SK-N-MC (cell line): ENCODE measurements at places on chromosomes 7 and 10.

DNA sequence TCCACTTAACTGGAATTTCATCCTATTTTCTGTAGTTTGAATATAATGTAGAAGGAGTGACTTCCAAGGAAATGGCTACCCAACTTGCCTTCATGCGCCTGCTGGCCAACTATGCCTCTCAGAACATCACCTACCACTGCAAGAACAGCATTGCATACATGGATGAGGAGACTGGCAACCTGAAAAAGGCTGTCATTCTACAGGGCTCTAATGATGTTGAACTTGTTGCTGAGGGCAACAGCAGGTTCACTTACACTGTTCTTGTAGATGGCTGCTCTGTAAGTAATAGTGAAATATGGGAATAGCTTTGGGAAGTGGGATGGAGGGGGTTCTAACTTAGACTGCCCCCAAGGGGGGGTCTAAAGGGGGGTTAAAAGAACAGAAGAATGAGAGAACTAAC, 34.5 kb downstream of the COL1A2 start:
- no peak for DNase-seq

- DNase-seq, result no peak
Measured at GRCh38 chr10:84290235-84290634, 38.2 kb upstream of the CCSER2 start.

- DNase-seq, result peak; percentile 92
Measured at GRCh38 chr10:21402606-21403083, 122.8 kb downstream of the SKIDA1 start.

GRCh38 chr7:2601065-2601464, 30.7 kb upstream of the TTYH3 start:
- no peak for DNase-seq

DNA sequence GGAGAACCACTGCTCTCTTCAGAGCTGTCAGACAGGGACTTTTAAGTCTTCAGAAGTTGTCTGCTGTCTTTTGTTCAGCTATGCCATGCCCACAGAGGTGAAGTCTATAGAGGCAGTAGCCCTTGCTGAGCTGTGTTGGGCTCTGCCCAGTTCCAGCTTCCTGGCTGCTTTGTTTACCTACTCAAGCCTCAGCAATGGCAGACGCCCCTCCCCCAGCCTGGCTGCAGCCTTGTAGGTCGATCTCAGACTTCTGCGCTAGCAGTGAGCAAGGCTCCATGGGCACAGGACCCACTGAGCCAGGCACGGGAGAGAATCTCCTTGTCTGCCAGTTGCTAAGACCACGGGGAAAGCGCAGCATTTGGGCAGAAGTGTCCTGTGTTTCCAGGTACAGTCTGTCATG, 12.1 kb upstream of the CPA2 start:
- no peak for DNase-seq

- no peak for DNase-seq
Measured at GRCh38 chr7:87920578-87920977, 13.5 kb upstream of the ADAM22 start.

DNA sequence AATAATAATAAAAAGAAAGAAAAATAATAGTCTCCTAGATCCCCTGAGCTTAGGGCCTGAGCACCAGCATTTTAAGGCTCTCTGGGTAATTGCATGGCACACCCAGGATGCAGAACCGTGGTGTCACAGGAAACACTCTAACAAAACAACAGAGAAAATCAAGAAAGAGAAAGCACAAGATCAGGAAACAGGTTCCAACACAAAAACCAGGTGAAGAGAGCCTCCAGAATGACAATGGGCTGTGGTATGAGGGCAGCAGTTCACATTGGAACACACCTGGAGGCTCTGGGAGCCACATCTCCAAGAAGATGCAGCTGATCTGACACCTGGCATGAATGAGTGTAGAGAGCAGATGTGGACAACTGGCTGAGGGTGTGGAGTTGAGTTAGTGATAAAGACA, 7.1 kb downstream of the MMRN2 start:
- DNase-seq, result no peak

- no peak for DNase-seq
Measured at GRCh38 chr10:133131053-133131452, 29.0 kb upstream of the KNDC1 start.

GRCh38 chr7:50196719-50197118, 103.7 kb upstream of the ZPBP start:
- no peak for DNase-seq

GRCh38 chr7:6306471-6306870, 34.0 kb upstream of the CYTH3 start:
- DNase-seq, result no peak

GRCh38 chr10:22453948-22454591, 108.8 kb downstream of the SPAG6 start:
- DNase-seq, result no peak

DNA sequence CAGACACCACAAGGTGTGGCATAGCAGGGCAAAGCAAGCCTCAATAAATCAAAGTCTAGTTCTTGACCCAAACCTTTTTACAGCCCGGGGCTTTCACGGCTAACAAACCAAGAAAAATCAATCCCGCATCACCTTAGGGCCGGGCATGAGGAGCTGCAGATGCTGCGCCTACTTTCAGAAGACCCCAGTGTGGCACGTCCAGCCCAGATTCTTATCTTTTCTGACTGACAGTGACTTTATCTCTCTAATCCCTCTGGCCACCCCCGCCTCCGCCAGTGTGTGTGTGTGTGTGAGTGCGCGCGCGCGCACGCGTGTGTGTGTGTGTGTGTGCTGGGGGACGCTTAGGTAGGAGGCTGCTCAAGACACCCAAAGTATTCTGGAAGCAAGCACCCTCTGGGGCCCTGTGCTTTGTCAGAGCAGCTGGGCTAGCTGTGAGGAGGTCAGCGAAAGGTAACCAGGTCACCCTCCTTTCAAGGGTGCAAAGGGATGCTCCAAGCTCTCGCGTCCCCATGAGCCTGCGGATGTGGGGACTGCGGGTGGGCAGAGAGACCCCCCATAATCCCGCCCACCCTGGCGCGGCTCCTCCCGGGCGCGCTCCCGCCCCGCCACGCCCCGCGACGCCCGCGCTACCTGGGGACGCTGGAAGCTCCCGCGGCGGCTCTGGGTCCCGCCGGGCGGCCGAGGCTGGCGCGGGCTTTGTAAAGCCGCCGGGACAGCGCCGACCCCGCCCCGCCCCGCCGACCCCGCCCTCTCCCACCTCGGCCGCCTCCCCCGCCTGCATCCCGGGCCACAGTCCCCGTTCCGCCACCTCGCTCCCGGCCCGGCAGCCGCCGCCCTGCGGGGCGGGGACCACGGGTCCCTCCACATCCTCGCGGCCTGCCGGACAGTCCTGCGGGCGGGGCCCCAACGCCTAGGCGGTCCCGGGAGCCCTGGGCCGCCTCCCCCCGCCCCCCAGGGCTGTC, 57.1 kb upstream of the RHOBTB1 start:
- no peak for DNase-seq

DNA sequence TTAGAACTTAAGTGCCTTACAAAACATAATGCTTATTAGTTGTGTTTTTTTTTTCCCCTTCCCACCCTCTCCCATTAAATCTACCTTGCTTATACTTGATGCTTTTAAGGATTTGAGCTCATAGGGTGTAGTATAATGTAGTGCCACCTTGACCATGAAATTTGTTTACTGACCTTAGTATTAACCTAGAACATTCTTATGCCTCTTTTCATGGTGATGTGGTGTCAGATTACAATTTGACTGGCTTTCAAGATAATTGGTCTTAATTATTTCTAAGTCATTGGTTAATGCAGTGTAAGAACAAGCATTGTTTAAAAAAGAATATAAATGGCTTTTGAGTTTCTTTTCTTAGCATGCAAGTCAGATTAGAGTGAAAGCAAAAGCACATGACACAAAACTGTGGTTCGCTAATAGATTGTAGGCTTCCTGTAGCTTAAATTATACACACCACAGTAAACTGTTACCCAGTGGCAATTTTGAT, 61.8 kb downstream of the ADD3 start:
- no peak for DNase-seq

DNA sequence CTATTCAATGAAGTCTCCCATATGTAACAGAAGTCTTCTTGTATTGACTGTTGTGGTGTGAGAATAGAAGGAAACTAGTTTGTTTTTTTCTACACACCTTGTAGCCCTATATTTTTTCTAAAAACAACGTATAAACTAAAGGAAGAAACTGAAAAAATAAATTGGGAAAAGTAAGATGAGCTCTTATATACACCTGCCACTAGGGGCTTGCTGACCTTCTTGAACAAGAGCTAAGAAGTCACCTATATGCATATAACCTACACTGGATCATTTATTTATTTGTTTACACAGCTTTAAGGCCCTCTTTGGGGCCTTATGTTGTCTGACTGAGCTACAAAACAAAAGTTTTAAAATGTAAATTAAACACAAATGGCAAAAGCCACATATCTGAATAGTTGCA, 383.0 kb downstream of the HPSE2 start:
- no peak for DNase-seq

- no peak for DNase-seq
Measured at GRCh38 chr7:70044981-70045380, 446.7 kb downstream of the AUTS2 start.

- no peak for DNase-seq
Measured at GRCh38 chr10:44310762-44311562, 73.9 kb downstream of the CXCL12 start.

DNA sequence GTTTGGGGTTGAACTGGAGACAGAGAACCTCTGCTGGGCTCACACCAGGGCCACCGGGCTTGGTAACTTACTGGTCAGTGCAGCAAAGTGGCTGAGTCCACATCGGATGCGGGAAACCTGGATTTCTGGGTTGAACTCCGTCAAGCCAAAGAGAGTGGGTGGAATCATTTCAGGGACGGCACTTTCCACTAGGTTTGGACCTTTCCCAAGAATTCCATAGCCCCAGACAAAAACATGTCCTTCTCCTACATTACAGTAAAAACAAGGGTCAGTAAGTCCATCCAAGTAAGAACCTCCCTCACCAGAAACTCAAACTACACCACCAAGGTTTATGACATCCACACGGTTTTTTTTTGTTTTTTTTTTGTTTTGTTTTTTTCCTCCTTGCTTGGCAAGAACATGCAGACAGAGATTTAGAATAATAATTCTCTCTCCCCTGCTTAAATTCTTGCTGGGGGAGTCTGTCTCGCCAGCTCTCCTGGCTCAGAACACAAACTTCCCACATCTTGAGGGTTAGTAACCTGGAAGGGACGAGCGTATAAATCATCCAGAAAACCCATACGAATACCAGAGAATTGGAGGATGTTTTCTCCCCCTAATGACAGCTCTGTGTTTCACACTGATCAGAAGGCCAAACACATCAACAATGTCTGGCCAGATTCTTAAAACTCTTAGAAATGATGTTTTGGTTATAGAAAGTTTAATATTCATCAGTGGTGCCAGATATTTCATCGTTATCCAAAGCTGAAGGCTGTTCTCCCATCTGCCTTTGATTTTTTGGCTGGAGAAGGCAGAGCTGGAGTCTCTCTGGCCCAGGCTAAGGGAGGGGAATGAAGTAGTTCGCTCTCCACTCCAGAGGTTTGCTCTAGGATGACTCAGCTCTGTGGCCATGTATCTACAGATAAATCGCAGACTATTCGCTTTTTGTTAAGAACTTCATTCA, 17.5 kb downstream of the RCC1L start:
- no peak for DNase-seq

DNA sequence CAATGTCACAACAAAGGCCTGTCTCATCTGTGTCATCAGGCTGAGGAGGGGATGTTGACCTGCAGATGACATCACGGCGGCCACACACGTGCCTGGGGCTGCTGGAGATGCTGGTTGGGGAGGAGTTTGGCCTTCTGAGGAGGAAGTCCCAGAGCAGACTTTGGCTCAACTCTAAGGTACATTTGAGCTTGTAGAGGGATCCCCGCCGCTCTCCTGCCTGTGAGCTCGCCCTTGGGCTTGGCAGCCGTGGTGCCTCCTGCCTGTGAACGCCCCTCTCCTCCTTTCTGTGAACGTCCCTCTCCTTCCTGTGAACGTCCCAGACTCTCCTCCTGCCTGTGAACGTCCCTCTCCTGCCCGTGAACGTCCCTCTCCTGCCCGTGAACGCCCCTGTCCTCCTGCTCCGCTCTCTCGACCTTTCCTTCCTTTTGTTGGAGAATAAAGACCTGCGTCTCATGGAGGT, 176.4 kb downstream of the DNAJB6 start:
- no peak for DNase-seq

DNA sequence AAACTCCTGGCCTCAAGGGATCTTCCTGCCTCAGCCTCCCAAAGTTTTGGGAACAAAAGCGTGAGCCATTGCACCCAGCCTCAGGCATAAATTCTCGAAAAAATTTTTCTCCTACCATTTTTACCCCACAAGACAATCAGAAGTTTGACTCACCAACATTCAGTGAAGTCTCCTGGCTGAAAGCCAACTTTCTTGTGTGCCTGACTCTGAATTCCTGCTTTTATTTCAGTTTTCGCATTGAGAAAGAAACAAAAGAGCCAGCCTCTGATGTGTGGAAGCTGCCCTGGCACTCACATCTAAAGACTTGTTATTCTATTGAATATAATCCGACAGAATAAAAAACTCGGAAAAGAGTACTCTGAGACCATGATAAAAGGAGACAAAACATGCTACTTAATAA, 402.9 kb downstream of the MAGI2 start:
- no peak for DNase-seq

GRCh38 chr10:30784524-30784896, 155.0 kb upstream of the LYZL2 start:
- DNase-seq, result peak; percentile 22

DNA sequence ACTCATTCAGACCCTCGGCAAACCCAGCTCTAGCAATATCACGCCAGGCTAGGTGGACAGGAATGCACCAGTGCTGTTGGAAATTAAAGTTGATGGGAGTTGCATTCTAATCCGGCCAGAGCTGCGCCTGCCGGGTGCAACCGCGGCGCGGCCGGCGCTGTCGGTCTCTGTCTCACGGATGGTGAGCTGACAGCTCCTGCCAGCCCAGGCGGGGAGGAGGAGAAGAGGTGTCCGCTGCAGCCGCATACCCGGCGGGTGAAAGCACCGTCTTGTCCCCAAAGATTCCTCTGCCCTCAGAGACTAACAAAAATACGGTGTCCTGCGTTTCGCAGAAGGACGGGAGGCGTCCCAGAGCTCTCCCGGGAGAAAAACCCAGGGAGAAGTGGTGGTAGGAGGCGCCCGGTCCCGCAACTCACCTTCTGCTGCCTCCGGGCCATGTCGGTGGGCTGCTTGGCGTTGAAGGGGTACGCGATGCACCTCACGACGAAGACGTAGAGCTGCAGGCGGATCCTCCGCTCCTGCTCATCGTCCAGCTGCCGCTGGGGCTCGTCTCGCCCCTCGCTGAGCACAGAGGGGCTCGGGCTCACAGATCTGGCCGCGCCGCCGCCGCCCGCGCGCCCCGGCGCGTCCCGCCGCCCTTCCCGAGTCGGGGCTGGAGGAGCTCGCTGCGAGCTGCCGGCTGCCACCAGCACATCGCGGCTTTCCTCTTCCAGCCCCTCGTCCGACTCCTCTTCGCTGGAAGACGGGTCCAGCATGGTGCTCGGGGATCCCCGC, 490 bp downstream of the CADPS2 start:
- no peak for DNase-seq
